NCI-H345 (cell line): ENCODE measurements at places on chromosomes 2 and 18.

GRCh38 chr2:149656996-149657395 is 69.4 kb upstream of the MMADHC start:
- no peak for DNase-seq

- no peak for DNase-seq
These were observed 626.6 kb upstream of the GYPC start for GRCh38 chr2:126029316-126029715.

GRCh38 chr2:62338111-62338510 is 142.2 kb downstream of the B3GNT2 start:
- DNase-seq: no peak

GRCh38 chr2:46449700-46450099 is 29.7 kb upstream of the TMEM247 start:
- no peak for DNase-seq

DNA sequence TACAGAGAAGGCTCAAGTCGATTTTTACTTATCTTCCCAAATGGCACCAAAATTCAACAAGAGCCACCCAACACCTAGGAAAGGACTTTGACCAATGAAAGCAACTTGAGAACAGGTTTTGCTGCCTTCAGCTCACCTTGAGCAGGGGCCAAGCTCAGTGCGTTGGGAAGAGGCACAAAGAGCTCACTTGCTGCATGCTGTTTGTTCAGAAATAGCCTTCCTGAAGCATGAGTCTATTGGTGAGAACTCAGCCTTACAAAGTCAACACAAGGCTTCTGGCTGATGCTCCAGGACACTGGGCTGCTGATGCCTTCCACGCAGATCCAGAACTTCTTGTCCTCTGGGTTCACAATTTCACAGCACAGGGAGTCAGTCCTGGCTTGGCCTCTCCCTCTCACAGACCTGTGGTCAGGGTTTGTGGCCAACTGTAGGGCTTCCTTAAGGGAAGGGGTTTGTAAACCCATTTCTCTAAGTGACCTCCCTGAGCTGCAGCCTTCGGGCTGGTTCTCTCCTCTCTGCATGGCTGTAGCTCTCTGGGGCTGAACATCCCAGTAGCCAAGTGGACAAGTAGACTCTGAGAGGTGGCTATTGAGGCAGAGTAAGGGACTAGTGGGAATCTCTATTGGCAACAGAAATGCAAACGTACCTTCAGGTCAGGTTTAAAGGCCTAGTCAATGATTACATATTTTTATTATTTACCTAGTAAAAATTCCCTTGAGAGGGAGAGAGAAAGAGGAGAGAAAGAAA is 124.7 kb upstream of the GATA6 start:
- no peak for DNase-seq

DNA sequence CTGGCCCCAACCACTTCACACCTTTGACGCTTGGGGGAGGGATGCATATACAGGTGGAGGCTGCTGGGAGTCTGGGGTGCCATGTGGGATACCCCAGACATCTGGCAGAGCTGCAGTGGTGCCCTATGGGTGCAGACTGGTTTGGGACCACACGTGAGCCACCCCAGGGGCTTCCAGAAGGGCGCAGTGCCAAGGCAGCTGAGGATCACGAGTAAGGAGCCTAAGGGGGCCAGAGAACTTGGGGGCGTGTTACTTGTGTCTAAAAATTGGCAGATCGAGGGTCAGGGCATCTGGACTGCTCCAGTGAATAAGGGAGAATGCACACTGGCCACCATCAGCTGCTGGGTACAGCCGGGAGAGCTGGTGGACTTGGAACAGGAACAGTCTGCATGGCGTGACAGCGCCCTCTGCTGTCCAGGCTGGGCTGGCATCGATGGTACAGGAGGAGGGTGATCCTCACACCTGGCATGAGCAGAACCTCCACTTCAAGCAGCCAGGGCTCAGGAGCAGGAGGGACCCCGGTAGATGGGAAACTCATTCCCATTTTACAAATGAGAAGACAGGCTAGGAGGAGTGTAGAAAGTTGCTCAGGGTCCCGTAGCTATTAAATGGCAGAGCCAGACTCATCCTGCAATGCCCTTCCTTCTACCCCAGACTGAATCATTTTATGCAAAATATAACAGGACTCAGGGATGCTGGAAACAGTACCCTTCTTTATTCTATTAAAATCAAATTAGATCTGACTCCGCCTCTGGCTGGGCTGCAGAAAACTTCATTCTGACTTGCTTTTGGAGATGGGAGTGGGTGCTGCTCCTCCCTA is 60.4 kb downstream of the ATOH8 start:
- DNase-seq: peak; percentile 79

DNA sequence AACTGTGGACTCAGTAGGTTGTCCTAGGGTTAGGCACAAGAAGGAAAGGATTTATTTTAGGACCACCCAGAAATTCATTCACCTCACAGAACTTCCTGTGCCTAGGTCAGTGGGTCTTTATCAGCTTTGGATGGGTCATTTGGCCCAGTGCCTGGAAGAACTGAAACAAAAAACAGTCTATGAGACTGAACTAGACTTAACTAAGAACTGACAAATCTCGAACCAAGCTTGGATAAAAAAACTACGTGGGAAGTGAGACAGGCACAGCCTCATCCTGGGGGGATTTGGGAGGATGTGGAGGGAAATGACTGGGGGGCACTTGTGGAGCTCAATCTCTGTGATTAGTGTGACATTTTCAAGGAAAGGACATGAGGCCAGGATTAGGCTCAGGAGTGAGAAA is 2.3 kb upstream of the OST4 start:
- DNase-seq: no peak

- no peak for DNase-seq
These were observed 63.2 kb downstream of the CEP192 start for GRCh38 chr18:13054336-13054735.

DNA sequence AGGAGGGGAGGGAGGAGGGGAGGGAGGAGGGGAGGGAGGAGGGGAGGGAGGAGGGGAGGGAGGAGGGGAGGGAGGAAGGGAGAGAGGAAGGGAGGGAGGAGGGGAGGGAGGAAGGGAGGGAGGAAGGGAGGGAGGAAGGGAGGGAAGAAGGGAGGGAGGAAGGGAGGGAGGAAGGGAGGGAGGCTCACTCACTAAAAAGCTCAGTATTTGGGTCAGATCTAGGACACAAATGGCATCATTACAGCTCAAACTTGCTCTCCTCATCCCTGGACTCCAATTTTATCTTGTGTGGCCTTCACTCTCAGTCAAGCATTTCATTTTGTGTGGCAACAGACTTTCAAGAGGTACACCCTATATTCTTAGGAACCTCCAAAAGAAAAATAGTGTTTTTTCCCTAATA is 435.4 kb downstream of the IRS1 start:
- DNase-seq: no peak

DNA sequence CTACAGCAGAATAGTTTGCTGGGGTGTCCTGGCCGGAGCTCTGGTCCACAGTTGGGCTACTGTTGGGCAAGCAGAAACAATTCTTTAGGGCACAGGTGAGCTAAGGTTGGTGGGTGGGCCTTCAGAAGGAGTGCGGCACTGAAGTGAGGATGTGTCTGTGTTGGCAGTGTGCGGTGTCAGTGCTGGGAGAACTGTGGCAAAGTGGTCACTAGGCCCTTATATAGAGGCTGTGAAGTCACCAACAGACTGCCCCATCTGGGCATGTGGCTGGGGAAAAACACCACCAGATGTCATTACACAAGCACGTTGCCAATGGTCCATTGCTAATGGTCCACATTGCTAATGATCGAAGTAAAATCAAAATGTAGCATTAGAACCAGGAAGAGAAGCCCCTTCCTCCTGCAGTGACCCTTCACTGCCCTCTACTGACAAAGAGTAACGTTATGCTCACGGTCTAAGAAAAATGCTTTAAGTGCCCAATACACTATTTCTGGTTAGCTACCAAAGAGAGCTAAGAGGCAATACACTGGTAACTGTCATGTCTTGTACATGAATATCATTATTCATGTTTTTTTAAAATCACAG is 21.3 kb downstream of the SCN1A start:
- DNase-seq: no peak

GRCh38 chr2:26552641-26553374 is 74.9 kb upstream of the OTOF start:
- DNase-seq: no peak

DNA sequence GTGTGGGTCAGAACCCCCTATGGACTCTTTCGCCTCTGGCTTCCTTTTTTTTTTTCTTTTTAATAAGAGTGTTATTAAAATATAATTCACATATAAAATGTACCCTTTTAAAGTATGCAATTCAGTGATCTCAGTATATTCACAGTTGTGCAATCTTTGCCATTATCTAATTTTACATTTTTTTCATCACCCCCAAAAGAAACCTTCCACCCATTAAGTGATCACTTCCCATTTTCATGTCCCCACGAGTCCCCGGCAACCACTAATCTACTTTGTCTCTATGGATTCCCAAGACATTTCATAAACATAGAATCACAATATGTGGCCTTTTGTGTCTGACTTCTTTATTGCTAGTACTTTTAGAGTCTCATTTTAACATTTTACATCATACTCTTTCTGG is 38.7 kb upstream of the ANXA4 start:
- no peak for DNase-seq

GRCh38 chr2:96698221-96698861 is 41.5 kb downstream of the LMAN2L start:
- no peak for DNase-seq
